ENCODE measurements at places on chromosomes 4 and X. TPM values are rescaled to one million over a fixed set of nuclear protein-coding genes. Genes with fewer than 3 reads are reported as not detected.

DNA sequence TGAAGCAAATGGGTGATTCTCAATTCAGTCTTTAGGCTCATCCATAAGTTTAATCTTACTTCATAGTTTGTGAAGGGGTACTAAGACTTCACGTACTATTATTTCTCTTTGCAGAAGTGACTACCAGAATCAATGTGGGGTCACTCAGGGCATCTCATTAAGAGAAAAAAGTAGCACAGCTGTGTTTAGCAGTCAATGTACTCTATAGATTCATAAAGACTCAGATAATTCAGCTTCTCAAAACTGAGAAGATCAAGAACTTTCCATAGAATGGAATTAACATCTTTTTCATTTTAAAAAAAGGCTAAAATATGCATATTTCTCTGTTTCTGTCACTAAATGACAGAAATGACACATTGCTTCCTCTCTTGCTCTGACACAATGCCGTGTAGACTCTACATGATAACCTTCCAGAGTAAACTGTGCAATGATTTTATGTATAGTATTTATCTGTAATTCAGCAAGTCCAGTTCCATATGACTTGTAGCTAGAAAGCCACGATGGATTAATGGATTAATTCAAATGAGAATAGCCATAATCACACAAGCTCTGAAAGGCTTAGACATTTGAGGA is 20.3 kb upstream of the LSM6 start:
- H3K4me3 ChIP-seq: no peak overlapping the region
- no peaks in the 10 kb centered on the region for H3K4me1 ChIP-seq
- DNase-seq: no peak
- no peak overlapping the region for H3K27ac ChIP-seq
- H3K27me3 ChIP-seq: no peaks in the 10 kb centered on the region
- no peaks in the 10 kb centered on the region for H3K36me3 ChIP-seq

GRCh38 chr4:129138810-129139496 is 43.0 kb downstream of the C4orf33 start:
- no peaks in the 10 kb centered on the region for H3K27me3 ChIP-seq
- H3K36me3 ChIP-seq: no peaks in the 10 kb centered on the region
- DNase-seq: peak; percentile 32
- H3K4me3 ChIP-seq: no peak overlapping the region
- no peaks in the 10 kb centered on the region for H3K4me1 ChIP-seq
- no peak overlapping the region for H3K27ac ChIP-seq

- H3K27me3 ChIP-seq: no peaks in the 10 kb centered on the region
- H3K4me1 ChIP-seq: no peaks in the 10 kb centered on the region
- no peak overlapping the region for H3K4me3 ChIP-seq
These were observed 93.8 kb downstream of the SLC2A9 start for GRCh38 chr4:9927341-9928007.

- H3K36me3 ChIP-seq: no peaks in the 10 kb centered on the region
- H3K4me3 ChIP-seq: no peak overlapping the region
- peaks cover 42% of the 10 kb centered on the region for H3K27me3 ChIP-seq
- no peaks in the 10 kb centered on the region for H3K4me1 ChIP-seq
- no peak overlapping the region for H3K27ac ChIP-seq
These were observed 71.8 kb downstream of the SUPT20HL2 start for GRCh38 chrX:24241822-24242648.

GRCh38 chr4:89805297-89805696 is 31.7 kb downstream of the SNCA start:
- no peak overlapping the region for H3K4me3 ChIP-seq
- H3K27ac ChIP-seq: no peak overlapping the region
- H3K27me3 ChIP-seq: no peaks in the 10 kb centered on the region
- H3K4me1 ChIP-seq: no peaks in the 10 kb centered on the region
- DNase-seq: peak; percentile 29

DNA sequence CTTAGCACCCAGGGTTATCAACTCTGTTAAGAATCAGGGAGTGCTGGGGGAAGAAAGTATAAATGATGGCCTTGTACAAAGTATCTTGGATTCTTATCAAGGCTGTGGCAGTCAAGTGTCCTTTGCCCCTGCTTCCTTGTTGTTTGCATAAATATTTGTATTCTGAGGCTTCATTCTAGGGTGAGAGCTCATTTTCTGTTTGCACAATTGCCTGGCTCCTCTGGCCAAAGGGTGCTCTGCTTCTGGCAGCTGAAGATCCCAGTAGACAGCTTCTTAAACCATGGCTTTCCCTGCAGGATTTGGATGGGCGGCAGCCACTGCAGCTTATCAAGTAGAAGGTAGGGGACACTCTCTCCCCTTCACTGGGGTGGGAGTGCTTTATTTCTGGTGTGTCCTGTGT is at the start of gene GBA3:
GBA3 (plus strand) TSS at position 202 of the 400 bp plus-strand sequence.
- no peaks in the 10 kb centered on the region for H3K27me3 ChIP-seq
- H3K4me3 ChIP-seq: no peak within 1 kb of the TSS
- H3K36me3 ChIP-seq: no peaks in the 10 kb centered on the region
- no peaks in the 10 kb centered on the region for H3K4me1 ChIP-seq

- no peak overlapping the region for H3K4me3 ChIP-seq
- DNase-seq: no peak
- H3K4me1 ChIP-seq: no peaks in the 10 kb centered on the region
- no peaks in the 10 kb centered on the region for H3K27me3 ChIP-seq
These were observed 245.3 kb downstream of the AFAP1 start for GRCh38 chr4:7694324-7694723.

GRCh38 chr4:152255437-152255836 is 280.5 kb downstream of the FBXW7 start:
- no peaks in the 10 kb centered on the region for H3K36me3 ChIP-seq
- no peak for DNase-seq
- H3K4me1 ChIP-seq: peaks cover 6% of the 10 kb centered on the region

The KIT gene
- total RNA-seq: 25.7 TPM

DNA sequence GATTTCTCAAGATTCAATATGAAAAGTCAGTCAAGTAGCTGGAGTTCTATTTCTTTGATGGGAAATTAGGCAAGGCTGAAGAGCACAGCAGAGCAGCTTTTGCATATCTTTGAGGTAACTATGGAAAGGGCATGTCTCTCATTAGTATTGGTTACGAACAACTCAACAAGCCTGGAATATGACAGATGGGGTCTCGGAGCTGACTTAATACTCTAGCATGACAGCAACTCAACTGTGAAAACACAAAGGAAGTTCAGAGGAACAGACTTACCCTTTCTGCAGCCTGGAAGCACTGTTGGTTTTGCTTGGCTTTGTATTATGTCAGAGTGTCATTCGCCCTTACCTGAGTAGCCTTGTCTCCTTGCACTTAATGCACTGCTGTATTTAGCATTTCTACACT is 79.9 kb upstream of the AADAT start:
- DNase-seq: no peak
- no peak overlapping the region for H3K27ac ChIP-seq
- H3K36me3 ChIP-seq: no peaks in the 10 kb centered on the region
- no peaks in the 10 kb centered on the region for H3K27me3 ChIP-seq
- no peak overlapping the region for H3K4me3 ChIP-seq

Data from lung (tissue), 17 donors.